ENCODE measurements at places on chromosomes 1 and 21.

- no peak for DNase-seq
Observed at GRCh38 chr21:41431788-41432548, 5.9 kb downstream of the MX1 start.

GRCh38 chr1:2091611-2092604, 41.7 kb downstream of the PRKCZ start:
- DNase-seq: no peak

GRCh38 chr1:165747632-165748447, 20.8 kb downstream of the TMCO1 start:
- DNase-seq: no peak

- no peak for DNase-seq
Observed at GRCh38 chr1:1560178-1560577, 14.5 kb downstream of the SSU72 start.

DNA sequence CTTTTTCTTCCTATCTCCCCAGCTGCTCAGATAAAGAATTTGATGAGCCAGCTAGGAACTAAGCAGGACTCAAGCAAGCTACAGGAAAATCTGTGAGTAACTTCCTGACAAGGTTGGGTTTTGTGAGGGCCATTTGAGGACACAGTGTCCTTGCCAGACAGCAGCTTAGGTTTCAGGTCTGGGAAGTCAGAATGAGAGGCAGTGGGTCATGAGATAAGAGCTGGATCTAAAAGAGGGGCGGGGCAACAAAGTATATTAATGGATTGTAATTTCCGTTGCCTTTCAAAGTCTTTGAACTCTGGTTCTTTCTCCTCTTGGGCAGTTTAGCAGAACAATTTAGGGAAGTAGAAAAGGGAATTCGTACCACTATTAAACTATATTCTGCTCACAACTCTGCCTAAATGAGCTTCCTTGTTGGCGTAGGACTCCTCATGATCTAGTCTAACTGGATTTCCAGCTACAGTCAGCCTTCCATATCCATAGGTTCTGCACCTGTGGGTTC, 16.6 kb downstream of the STX12 start:
- DNase-seq: no peak

- no peak for DNase-seq
Observed at GRCh38 chr1:156429313-156430060, 60.5 kb downstream of the RHBG start.

- DNase-seq: no peak
Observed at GRCh38 chr1:156767879-156768604, 707 bp downstream of the PRCC start.

DNA sequence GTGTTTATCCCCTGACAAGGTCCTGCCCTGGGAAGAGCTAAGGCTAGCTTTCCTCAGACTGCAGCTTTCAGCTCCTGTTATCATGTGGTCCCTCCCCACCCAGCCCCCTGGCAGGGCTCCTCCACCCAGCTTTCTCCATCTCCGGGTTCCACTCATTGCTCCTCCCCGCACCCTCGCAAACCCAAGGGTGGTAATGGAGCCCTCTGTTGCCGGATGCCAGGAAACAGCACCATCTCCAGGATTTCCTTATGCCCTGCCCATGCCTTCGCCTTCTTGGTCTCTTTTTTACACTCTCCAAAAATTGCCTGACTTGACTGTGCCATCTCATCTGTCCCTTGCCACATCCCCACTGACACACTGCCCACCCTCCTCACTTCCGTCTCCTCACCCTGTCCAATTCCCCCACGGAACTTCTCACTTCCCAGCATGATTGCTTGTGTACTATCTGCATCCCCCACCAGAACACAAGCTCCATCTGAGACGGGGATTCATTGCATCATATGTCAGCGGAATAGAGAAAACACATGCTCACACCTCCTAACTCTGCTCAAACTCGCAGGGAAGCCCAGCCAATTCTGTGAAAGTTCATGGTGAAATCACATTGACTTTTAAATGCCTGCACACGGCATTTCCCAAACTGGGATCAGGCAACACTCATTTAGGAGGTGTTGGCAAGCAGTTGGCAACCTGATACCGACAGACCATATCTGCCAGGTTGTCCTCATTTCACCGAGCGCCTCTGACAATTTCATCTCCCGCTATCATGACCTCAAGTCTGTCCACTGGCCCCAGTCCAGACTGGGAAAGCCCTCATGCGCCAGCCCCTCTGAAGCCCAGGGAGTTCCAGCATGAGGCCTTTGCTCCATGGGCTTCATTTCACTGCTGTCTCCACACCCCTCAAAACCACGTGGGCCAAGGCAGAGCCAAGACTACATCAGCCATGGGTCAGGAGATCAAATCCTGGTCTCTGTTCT, 201.1 kb downstream of the MATN1 start:
- peak; percentile 42 for DNase-seq

DNA sequence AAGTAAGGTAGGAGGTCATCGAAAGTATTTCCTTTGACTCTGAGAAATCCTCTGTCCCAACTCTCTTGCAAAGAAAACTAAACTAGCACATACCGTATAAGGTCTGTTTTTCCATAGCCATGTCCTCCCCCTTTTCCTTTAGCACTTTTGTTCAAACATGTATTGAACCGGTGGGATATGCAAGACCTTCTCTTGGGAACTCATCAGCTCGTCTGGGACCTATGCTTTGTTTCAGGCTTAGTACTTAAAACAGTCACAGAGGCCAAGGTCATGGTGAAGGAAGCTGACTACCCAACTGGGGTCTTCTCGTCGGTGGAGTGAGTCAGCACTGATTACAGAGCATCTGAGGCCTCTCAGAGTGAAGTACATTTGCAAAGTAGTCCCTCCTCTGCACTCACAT, 185.0 kb downstream of the ZBTB18 start:
- no peak for DNase-seq

DNA sequence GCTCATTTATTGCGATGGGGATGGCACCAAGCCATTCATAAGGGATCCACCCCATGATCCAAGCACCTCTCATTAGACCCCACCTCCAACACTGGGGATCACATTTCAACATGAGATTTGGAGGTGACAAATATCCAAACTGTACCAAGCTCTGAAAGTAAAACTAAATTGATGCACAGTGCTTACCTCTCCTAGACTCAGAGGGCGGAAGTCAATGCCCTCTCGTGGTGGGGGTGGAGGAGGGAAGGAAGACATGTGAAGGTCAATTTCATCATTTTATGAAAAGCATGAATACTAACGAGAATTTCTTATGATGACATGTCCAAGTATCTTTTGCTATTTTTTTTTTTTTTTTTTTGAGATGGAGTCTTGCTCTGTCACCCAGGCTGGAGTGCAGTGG, 120.0 kb downstream of the PGBD5 start:
- DNase-seq: no peak

GRCh38 chr1:110471131-110471530, 20.2 kb downstream of the PROK1 start:
- DNase-seq: no peak

- no peak for DNase-seq
Observed at GRCh38 chr1:116412898-116413297, 39.9 kb downstream of the ATP1A1 start.

DNA sequence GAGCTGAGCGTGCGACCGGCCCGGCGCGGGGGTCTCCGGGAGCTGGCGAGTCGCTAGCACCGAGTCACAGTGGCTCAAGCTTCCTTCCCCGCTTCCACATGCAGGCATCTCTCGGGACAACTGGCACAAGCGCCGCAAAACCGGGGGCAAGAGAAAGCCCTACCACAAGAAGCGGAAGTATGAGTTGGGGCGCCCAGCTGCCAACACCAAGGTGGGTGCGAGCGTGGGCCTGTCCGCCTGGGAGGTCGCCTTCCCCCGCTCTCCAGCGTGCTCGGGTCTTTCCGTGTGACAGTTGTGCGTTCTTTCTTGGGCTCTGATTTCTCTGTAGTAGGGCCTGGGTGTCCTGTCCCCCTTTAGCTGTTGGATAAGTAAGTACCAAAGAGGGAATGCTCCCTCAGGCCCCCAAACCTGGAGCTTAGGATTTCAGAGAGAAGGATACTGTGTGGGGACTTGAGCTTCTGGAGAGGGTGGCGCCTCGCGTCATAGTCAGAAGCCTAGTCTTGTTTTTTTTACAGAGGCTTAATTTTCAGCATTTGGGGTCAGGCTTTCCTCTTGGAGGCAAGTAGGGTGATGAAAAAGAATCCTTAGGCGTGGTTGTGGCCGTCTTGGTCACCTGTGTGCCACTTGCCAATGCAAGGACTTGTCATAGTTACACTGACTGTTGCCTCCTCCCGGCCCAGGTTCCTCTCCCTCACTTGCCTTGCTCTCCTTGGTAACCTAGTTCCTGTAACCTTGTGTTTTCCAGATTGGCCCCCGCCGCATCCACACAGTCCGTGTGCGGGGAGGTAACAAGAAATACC, 790 bp downstream of the RPS8 start:
- no peak for DNase-seq

DNA sequence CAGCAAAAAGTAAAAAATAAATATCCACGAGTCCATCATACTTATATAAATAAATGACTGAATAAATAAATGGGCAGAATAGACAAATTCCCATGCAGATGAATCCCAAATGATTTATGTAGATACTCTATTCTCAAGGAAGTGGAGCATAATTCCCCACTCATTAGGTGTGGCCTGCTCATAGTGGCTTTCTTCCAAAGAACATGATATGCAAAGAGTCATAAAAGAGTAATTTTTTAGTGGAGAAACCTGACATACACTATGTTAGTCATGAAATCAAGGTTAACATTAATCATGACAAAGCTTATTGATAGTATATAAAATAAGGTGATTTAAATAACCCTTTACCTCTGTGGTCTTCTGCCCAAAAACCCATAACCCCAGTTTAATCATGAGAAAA, 298.9 kb downstream of the DPYD start:
- no peak for DNase-seq

- no peak for DNase-seq
Observed at GRCh38 chr1:55425310-55425930, 210.3 kb upstream of the USP24 start.
